ENCODE measurements at places on chromosomes 1 and 21.
A peak's percentile ranks its signal among the peaks of the same experiment; 100 is the strongest.

DNA sequence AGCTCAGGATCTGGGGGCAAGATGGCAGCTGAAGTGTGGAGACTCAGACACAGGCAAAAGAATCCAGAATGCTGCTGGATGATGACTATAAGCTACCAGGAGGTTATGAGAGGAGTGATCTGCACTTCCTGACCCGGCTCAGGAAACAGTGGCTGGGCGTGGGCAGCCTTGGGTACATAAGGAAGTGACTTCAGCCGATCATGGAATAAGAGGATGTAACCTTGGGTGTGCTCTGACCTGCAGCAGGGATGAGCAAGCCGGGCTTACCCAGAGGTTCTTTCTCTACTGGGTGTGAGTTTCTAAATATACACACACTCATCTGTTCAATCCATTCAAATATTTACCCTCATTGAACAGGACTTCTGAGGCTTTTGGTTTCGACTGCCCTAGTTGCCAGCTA lies 62.7 kb downstream of the CD34 start:
- DNase-seq = no peak

DNA sequence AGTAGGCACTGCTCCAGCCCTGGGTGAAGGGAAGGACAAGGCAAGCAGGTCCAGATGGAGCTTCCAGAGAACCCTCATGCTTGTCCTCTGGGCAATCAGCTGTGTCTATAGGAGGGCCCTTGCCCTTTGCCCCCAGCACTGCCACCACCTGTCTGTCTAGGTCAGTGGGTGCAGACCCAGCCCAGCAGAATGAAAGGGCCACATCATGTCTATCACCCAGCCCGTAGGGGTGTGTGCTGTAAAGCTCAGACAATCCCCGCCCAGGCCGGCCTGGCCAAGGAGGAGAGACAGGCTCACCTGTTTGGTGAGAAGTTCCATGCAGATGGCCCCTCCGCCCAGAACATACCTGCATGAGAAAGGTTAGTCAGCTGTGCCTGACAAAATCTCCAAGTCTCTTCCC lies 7.0 kb downstream of the UBE2Q1 start:
- no peak for DNase-seq

DNA sequence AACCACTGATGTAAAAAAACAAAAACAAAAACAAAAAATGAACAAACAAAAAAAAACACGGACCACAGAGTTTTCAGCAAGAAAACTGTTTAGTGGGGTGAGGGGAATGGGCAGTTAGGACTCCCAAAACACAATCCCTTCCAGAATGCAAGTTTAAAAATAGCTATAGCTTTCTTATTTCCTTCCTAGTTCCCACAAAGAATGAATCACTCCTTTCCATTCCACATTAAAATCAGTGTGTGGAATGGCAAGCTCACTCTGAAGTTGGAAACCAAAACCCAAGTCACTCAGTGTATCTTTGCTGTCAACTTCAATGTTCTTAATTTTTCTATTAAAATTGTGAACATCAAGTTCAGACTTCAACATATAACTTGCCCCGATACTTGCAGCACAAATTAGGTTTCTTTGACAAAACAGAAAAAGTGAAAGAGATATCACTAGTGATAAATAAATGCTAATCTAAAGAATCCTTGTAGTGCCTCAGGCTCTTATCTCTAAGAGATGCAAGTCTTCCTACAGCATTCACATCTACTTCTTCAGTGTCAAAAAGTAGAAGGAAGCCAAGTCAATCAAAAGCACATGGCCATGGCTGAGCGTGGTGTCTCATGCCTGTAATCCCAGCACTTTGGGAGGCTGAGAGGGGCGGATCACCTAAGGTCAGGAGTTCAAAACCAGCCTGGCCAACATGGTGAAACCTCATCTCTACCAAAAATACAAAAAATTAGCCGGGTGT lies 45.5 kb downstream of the TOR3A start:
- no peak for DNase-seq

DNA sequence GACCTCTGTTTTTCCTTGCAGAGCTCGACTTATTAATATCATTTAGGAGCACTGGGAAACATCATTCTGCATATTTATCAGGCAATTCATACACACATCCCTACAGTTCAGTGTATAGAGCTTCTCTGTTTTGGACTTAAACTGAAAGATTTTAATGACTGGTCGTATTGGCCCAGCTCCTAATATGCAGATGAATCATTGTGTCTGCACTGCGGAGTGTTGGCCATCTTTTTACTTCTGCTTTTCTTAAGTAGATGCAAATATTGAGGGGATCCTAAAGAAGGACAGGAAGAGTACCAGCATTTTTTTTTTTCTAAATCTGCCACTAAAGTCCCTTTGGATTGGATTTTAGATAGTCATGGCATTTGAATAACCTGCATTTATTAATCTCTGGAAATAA lies 154.8 kb downstream of the BACH1 start:
- no peak for DNase-seq

- no peak for DNase-seq
Measured at GRCh38 chr1:10540277-10541005, 65.7 kb downstream of the PEX14 start.

GRCh38 chr1:79629414-79629813 lies 622.9 kb upstream of the ADGRL4 start:
- DNase-seq = no peak

GRCh38 chr1:152244576-152245273 lies 20.7 kb upstream of the HRNR start:
- no peak for DNase-seq

DNA sequence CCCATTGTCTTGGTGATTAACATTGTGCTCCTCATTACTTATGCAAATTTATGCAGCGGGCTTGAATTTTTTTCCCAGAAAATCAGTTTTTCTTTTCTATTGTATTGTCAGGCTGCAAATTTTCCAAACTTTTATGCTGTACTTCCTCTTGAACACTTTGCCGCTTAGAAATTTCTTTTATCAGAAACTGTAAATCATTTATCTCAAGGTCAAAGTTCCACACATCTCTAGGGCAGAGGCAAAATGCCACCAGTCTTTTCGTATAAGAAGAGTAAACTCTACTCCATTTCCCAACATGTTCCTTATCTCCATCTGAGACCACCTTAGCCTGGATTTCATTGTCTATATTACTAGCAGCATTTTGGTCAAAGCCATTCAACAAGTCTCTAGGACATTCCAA lies 113.9 kb upstream of the OLFM3 start:
- DNase-seq = no peak

- no peak for DNase-seq
Measured at GRCh38 chr1:97423403-97423802, 497.4 kb downstream of the DPYD start.

GRCh38 chr21:46179708-46180078 lies 4.6 kb downstream of the SPATC1L start:
- DNase-seq = no peak

GRCh38 chr1:205484985-205485967 lies 19.2 kb upstream of the CDK18 start:
- DNase-seq = peak; percentile 42

DNA sequence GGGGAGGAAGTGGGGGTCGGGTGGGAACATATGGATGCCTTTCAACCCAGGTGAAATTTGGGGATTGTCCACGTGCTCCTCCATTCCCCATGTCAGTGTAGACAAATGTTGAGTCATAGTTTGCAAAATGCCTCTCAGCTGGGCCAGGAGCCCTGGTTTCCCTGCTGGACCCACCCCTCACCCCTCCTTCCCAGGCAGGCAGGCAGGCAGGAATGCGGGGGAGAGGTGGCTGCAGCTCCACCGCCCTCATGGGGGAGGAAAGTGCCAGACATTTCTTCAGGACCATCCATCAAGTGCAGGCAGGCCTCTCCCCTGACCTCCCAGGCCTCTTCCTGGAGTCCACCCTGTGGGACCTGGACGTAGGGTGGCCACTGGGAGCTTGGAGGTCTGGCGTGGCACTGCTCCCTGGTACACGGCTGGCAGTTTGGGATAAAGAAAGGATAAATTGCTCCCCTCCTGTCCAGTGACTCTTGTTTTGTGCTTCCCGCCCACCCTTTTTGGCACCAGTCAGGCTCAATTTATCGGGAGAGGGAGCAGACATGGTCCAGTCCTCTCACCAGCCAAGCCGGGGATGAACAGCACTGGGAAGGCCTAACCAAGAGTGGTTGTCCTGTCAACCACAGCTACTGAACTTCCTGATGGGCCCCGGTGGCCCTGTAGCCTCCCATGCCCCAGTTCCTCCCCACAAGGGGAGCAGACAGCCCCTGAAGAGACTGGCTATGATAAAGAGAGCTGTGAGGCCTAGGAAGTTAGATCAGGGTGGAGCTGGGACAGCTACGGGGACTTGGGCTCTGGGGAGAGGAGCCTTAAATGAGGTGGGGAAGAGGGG lies 18.9 kb downstream of the NPR1 start:
- no peak for DNase-seq

DNA sequence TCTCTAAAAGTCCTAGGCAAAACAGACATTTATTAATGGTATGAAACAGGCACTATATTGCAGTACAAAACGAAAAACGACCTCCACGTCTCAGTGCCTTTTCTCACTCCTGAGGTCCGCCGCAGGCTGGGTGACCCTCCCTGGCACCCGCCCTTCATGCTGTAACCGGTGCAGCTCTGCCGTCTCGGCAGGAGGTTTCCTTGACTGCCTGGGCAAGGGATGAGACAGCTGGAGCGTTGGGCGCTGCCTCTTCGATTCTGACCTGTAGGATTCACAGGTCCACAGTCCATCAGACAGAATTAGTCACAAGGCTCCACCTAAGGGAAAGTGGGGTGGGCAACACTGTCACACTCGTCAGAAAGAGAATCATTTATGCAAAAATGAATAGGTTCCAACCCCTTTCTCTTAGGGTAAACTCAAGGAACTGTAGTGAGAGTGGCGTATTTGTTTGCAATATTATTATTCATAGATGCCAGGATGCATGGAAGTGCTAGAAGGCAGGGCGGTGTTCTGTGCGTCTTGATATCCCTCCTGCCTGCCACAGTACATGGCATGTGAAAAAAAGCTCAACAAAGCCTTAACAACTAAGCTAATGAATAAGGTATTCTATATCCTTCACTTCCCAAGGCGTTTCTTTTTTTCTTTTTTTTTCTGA lies 23.5 kb upstream of the ZBTB18 start:
- no peak for DNase-seq

DNA sequence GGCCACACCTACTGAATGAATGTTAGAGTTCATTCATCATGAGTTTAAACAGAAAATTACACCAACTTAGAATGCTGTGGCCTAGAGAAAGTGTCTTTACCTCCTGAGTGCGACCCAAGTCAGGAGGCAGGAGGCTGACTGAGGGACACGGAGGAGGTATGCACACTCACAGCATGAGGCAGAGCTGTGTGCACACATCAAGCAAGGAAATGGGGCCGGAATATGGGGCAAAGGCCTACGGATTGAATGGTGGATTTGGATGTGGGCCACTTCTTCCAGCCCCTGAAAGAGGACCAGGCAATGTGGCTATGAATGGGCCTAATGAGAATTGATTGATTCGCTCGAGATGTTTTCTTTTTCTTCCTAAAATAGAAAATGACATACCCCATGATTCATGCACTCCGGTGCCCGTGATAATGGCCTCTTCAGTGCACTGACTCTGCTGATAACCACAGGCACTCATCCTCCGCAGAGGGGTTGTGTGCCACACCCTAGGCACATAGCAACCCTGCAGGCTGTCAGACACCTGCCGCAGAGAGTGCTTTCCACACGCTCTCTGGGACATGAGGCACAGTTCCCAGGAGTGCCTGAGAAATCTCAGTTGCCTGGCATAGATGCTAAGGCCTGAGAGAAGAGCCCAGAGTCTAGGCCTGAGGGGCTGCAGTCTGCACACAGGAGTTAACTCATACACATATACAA lies 155.5 kb downstream of the GLUL start:
- no peak for DNase-seq

DNA sequence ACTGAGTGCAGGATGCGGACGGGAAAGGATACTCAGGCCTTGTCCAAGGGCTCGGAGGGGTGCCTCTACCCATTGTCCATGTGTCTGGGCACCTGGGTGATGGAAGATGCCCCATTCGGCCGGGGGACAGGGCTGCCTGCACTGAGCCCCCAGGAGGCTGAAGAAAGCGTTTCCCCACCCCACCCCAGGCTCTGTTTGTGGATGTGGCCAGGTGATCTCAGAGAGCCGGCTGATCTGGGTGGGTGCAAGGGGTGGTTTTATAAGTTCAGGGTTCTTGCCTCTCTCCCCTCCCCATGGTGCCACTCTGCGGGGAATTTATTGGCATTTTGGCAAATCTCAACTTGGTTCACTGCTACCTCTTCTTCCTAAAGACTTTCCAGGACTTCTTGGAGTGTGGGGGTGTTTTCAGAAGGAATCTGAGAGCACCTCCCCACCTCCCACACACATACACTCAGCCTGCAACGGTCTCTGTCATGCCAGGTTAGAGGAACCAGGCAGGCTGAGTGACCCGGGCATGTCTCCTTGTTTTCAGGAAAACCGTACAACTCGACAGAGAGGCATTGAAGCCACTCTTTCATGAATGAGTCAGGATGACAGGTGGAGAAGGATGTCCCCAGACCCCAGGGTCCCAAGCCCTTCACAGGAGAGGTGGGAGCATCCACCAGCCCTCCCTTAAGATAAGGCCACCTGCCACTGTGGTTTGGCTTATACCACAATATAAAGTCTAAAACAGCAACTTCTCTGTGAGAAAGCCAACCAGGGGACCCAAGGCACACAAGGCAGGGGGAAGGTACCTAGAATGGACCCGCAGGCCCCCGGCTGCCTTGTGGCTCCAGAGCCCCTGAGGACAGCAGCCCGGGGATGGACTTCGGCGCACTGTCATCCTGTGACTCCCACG lies 174.9 kb downstream of the ETS2 start:
- no peak for DNase-seq

DNA sequence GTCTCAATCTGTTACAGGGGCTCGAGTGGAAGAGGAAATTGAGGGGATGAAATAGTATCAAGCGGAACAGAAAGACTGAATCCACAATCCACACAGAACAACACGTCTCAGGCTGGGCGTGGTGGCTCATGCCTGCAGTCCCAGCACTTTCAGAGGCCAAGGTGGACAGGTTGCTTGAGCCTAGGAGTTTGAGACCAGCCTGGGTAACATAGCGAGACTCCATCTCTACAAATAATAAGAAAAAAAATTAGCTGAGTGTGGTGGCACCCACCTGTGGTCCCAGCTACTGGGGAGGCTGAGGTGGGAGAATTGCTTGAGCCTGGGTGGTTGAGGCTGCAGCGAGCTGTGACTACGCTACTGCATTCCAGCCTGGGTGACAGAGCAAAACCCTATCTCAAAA lies 25.7 kb downstream of the VPS26C start:
- no peak for DNase-seq

All from stimulated activated CD8-positive, alpha-beta memory T cell treated with anti-CD3 and anti-CD28 coated beads, Interleukin-4, amount 100 ng/mL, for 24 hours (primary cell).